Esophagus muscularis mucosa (tissue), 4 donors: ENCODE measurements at places on chromosomes 3 and 15. TPM values are rescaled to one million over a fixed set of nuclear protein-coding genes. Genes with fewer than 3 reads are reported as not detected.

- no peaks in the 10 kb centered on the region for H3K4me1 ChIP-seq
- no peaks in the 10 kb centered on the region for H3K36me3 ChIP-seq
- no peaks in the 10 kb centered on the region for H3K27me3 ChIP-seq
- H3K4me3 ChIP-seq = no peak overlapping the region
- no peak overlapping the region for H3K27ac ChIP-seq
Measured at GRCh38 chr15:66965201-66965900, 100.1 kb upstream of the SMAD3 start.

- DNase-seq = no peak
- no peaks in the 10 kb centered on the region for H3K36me3 ChIP-seq
- H3K27ac ChIP-seq = no peak overlapping the region
- H3K4me1 ChIP-seq = peaks cover 20% of the 10 kb centered on the region
- H3K27me3 ChIP-seq = no peaks in the 10 kb centered on the region
Measured at GRCh38 chr3:106825962-106826605, 551.2 kb upstream of the CCDC54 start.

DNA sequence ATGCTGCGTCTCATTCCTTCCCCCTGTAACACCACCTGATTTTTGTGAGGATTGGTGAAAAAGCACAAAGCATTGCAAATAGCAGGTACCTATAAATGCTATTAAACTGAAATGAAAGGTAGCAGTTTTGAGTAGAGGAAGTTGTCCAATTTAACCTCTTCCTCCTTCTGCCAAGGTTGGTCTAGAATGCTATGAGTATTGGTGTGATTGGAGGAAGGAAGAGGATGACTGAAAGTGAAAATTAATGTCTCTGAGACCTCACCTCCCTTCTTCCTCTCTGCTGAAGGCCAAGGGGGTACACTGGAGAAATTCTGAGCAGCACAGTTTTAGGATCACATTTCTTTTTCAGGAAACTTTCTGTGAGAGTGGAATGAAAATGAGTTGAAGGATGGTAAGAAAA is 94.4 kb downstream of the DTWD1 start:
- DNase-seq = no peak
- no peak overlapping the region for H3K4me3 ChIP-seq
- peaks cover 6% of the 10 kb centered on the region for H3K4me1 ChIP-seq
- H3K27ac ChIP-seq = no peak overlapping the region

- H3K4me3 ChIP-seq = no peak overlapping the region
- H3K36me3 ChIP-seq = no peaks in the 10 kb centered on the region
- H3K4me1 ChIP-seq = peaks cover 7% of the 10 kb centered on the region
- no peak overlapping the region for H3K27ac ChIP-seq
- no peaks in the 10 kb centered on the region for H3K27me3 ChIP-seq
Measured at GRCh38 chr3:30222441-30222840, 384.0 kb upstream of the TGFBR2 start.

The GRM7 gene
- not detected for total RNA-seq

The MUSTN1 gene
- 11.4 TPM for total RNA-seq

- no peaks in the 10 kb centered on the region for H3K36me3 ChIP-seq
- no peak overlapping the region for H3K27ac ChIP-seq
- H3K4me1 ChIP-seq = no peaks in the 10 kb centered on the region
- no peak for DNase-seq
- H3K4me3 ChIP-seq = no peak overlapping the region
- H3K27me3 ChIP-seq = no peaks in the 10 kb centered on the region
Measured at GRCh38 chr3:123005291-123005690, 22.3 kb downstream of the SEMA5B start.

- no peaks in the 10 kb centered on the region for H3K36me3 ChIP-seq
- peak overlapping the region; percentile 61 for H3K27ac ChIP-seq
Measured at GRCh38 chr15:62988701-62989100, 53.8 kb upstream of the TPM1 start.

The GABRG3 gene
- not detected for total RNA-seq

GRCh38 chr3:115351193-115351592 is 204.1 kb upstream of the ZBTB20 start:
- no peak for DNase-seq
- H3K4me1 ChIP-seq = no peaks in the 10 kb centered on the region
- H3K27ac ChIP-seq = no peak overlapping the region
- H3K27me3 ChIP-seq = no peaks in the 10 kb centered on the region
- H3K4me3 ChIP-seq = no peak overlapping the region

GRCh38 chr3:48896936-48897335 is 1.7 kb downstream of the SLC25A20 start:
- H3K4me3 ChIP-seq = no peak overlapping the region
- peaks cover 13% of the 10 kb centered on the region for H3K4me1 ChIP-seq
- no peaks in the 10 kb centered on the region for H3K27me3 ChIP-seq
- no peak overlapping the region for H3K27ac ChIP-seq
- DNase-seq = no peak

- DNase-seq = no peak
- no peaks in the 10 kb centered on the region for H3K36me3 ChIP-seq
- H3K27me3 ChIP-seq = no peaks in the 10 kb centered on the region
- H3K4me3 ChIP-seq = peak overlapping the region; percentile 24
- H3K4me1 ChIP-seq = peaks cover 54% of the 10 kb centered on the region
- peak overlapping the region; percentile 94 for H3K27ac ChIP-seq
Measured at GRCh38 chr15:96316953-96317629, 13.4 kb upstream of the NR2F2 start.

The CCDC54 gene
- total RNA-seq = not detected

The HIGD2B gene
- total RNA-seq = not detected

- peaks cover 18% of the 10 kb centered on the region for H3K4me1 ChIP-seq
- no peaks in the 10 kb centered on the region for H3K36me3 ChIP-seq
- H3K27me3 ChIP-seq = no peaks in the 10 kb centered on the region
- DNase-seq = no peak
Measured at GRCh38 chr3:122516846-122517360, 2.2 kb upstream of the KPNA1 start.
